AG20443 (cell line): ENCODE measurements at places on chromosomes 16 and 17.

DNA sequence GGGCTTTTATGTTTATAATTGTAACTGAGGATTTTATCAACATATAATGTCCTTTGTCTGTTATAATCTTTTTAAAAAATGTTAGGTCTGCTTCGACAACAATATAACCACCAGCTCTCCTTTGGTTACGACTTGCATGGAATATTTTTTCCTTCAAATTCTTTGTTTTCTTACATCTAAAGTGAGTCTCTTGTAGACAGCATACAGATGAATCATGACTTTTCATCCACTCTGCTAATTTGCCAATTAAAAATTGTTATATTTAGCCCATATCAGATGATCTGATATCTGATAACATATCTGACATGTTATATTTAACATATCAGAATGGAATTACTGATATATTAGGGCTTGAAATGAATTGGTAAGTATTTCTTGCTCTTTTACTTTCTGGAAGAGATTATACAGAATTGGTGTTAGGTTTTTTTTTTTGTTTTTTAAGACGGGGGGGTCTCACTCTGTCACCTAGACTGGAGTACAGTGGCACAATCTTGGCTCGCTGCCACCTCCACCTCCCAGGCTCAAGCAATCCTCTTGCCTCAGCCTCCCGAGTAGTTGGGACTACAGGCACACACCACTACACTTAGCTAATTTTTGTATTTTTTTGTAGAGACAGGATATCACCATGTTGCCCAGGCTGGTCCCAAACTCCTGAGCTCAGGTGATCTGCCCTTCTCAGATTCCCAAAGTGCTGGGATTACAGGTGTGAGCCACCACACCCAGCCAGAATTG, 27.5 kb downstream of the TBX21 start:
- no peak for DNase-seq

DNA sequence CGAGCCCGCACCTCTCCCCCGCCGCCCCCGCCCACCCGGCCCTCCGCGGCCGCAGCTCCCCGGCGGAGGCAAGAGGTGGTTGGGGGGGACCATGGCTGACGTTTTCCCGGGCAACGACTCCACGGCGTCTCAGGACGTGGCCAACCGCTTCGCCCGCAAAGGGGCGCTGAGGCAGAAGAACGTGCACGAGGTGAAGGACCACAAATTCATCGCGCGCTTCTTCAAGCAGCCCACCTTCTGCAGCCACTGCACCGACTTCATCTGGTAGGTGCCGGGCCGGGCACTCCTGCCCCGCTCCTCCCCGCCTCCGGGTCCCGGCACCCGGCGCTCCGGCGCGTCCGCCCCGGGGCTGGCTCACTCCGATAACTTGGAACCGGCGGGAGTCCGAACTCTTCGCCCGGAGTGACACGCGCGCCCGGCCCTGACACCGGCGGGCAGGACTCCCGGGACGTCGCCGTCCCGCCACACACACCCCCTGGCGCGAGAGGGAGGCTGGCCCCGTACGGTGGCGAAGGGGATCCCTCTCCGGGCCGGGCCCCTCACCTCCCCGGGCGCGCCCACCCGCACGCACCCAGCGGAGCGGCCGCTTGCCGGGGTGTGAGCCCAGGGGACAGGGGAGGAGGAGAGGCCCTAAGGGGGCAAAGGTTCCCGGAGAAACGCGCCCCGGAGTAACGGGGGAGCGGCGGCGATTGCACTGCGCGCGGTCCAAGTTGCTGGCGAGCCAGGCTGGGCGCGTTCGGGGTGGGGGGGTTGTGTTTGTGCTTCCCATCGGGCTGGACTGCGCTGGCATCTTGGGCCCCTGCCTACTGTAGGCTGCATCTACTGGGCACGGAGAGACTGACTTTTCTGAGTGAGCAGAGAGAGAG, 581 bp downstream of the PRKCA start:
- peak; percentile 58 for DNase-seq

DNA sequence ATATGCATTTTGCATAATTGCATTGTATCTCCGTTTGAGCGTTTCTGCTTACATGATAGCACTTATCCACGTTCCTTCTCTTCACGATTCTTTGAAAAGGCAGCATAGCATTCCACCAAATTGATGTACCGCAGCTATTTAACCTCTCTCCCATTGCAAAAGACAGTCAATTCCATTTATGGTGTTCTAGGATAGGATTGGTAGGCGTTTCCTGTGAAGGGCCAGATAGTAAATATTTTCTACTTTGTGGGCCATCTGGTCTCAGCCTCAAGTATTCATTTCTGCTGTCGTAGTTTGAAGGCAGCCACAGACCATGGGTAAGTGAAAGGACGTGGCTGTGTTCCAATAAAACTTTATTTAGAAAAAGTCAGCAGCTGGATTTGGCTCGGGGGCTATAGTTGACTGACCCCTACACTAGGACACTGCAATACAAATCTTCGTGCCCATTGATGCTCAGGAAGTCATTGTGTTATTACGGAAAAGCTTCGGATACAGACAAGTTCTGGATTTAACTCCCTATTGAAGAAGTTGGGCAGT, 10.1 kb downstream of the SNX29 start:
- no peak for DNase-seq

- DNase-seq, result no peak
Measured at GRCh38 chr17:80676096-80676466, 131.4 kb downstream of the RPTOR start.

GRCh38 chr17:57881143-57881542, 31.3 kb upstream of the MRPS23 start:
- peak; percentile 67 for DNase-seq
